Sciatic nerve (tissue), 2 donors: ENCODE measurements at places on chromosomes 4 and X. TPM values are rescaled to one million over a fixed set of nuclear protein-coding genes. Genes with fewer than 3 reads are reported as not detected.
A peak's percentile ranks its signal among the peaks of the same experiment; 100 is the strongest.

The SRPX2 gene
- 36.7 TPM for total RNA-seq

The TACR3 gene
- not detected for total RNA-seq

The AADAT gene
- total RNA-seq: 13.5 TPM

The WDR45 gene
- 70.9 TPM for total RNA-seq

DNA sequence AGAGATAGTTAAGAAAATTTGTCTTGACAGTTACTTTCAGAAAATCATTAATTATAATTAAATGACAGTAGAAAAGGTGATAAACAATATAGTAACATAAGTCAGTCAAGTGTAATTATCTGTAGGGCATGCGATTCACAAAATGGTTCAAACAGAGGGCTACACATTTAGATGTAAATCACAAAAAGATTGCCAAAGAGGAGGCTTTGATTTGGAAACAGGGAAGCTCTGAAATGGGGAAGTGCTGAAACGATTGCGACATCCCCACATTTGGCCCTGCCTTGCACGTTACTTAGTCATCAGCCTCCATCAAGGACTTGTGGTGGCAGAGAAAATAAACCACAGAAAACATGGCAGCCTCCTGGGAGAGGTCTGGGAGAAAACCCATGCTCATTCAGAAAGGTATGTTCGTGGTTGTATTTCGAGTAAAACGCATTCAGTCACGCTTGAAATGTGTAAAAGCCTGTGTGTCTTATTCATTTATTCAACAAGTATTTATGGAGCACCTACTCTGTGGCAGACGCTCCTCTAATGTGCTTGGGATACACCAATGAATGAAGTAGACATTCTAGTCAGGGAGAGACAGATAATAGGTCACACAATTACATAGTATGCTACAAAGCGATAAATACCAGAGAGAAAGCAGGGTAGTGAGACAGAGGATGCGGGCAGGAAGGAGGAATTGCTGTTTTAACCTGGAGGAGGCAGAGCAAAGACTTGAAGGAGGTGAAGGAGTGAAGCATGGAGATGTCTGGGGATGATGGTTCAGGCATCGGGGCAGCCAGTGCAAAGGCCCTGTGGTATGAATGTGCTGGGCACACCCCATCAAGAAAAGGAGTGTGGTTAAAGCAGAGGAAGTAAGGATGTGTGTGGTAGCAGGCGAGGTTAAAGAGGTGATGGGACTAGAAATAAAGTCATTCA, 7.8 kb downstream of the RBM47 start:
- DNase-seq: peak; percentile 83

DNA sequence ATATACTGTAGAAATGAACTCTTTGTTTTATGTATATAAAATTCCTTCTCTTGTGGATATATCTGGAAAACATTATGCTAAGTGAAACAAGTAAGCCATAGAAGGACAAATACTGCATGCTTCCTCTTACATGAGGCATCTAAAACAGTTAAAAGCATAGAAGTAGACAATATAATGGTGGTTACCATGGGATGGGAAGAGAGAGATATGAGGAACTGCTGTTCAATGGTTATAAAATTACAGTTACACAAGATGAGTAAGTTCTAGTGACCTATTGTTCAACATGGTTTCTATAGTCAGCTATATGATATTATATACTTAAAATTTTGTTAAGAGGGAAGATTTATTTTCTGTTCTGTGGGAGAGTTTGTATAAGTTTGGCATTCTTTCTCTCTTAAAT, 43.4 kb downstream of the HTRA3 start:
- no peak for DNase-seq

DNA sequence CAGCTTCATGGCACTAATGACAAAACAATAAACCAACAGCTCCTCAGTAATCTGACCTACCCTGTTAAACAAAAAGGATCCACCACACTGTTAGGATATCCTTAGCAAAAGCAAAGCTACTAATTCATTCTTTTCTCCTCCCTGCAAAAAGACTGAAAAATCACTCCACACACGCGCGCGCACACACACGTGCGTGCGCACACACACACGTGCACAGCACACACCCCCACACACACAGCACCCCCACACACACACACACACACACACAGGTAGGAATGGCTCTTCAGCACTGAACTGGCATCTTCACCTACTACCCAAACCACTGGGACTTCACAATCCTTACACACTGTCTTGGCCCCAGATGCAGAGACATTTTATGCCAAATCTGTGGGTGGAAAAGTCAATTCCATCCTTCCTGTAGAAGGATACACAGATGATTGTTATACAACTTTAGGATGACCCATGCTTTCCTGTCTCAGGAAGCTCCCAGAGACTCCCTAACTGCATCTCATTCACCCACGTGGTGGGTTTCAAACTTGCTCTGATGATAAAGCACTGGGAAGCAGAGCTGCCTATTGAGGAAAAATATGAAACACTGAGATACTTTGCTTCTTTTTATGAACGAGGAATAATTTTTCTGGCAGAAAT, 102.5 kb downstream of the TSPAN5 start:
- no peak for DNase-seq

DNA sequence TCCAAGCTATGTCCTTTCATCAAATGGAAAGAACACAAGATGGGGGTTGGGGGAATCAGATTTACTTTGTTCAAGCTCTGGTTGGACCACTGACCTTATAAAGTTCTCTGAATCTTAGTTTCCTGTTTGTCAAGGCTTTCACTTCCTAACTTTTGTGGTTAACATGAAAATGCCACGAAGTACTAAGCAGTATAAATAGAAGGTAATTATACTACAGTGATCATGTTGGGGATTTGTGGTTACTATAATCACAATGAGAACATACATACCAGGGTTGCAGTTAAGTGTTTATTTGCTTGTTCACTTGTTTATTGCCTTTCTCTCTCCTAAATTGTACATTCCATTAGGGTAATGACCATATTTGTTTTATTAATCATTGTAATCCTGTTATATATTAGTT, 53.2 kb downstream of the SPRY1 start:
- DNase-seq: no peak

DNA sequence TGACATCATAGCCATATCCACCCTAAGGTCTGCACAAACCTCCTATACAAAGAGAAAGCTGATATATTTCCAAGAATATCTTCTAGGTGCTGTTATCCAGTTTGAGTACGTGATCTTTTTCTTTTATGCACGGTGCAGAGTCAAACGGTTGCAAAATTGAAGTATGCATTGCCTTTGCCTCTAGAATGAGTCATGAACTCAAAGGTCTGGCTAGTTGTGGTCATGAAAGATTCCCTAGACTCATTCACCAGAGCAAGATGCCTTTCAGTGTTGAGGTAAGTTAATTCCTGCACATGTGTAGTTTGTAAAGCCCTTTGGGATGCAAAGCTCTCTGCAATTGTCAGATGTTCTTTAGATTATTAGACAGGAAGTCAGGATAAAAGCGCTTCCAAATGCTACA, 704.4 kb downstream of the PCDH19 start:
- no peak for DNase-seq

DNA sequence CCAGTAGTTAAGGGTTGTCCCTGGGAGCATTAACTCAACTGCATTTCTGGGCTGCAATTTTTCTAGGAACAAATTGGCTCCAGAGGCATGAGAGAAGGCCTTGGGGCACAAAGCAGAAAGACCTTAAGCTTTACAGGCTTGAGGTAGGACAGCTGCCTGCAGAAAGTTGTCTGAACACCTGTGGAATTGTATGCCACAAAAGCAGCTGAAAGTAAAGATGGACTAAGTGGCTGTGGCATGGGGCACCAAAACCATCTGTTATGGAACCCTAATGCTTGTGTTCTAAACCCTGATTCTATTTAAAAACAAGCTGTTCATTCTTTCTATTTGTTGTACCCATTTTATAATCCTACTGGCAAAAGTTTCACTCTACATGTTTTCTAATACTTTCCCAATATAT, 515.2 kb downstream of the GLUD2 start:
- no peak for DNase-seq

- no peak for DNase-seq
Observed at GRCh38 chr4:122930862-122931261, 8.5 kb upstream of the NUDT6 start.

DNA sequence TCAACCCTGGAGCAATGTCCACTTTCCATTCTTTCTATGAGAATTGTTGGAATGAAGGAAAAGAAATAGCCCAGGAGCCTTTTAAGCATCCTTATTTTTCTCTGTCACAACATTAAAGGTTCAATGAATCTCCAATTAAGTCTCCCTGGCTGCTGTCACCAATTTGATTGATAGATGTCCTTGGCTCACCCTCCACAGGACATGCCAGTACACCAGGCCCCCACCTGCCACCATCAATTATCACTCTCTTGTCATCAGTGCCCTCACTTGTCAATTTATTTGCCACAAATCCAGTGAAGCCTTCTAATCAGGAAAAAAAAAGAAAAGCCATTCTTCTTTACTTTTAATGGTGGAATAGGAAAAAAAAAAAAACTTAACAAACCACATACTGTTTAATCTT, 453.6 kb downstream of the CENPC start:
- no peak for DNase-seq

- DNase-seq: no peak
Observed at GRCh38 chr4:108502356-108502755, 118.0 kb upstream of the RPL34 start.

- DNase-seq: no peak
Observed at GRCh38 chrX:67563469-67564448, 19.9 kb downstream of the AR start.
